ENCODE measurements at places on chromosomes 7 and 10. TPM values are rescaled to one million over a fixed set of nuclear protein-coding genes. Genes with fewer than 3 reads are reported as not detected.

Gene PTF1A
- not detected for total RNA-seq

Gene ZNF467
- 0.09 TPM for total RNA-seq

Gene PRKCQ
- 46.3 TPM for total RNA-seq

Gene GPR158
- total RNA-seq = not detected

DNA sequence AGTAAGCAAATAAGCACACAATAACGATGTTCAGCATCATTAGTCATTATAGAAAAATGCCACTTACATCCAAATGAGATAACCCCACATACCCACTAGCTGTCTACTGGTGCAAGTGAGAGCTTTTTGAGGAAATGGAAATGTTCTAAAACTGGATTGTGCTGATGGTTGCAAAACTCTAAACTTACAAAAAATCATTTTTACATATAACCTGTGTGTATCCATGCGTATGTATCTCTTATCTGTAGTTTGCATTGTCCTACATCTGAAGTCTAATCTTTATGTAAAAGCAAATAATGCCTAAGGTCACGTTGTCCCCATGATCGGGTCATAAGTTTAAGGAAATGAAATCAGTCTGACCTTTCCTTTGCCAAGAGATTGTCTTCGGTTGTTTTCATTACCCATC is 81.6 kb upstream of the DNAJB6 start:
- no peak for DNase-seq

- DNase-seq = peak; percentile 11
Measured at GRCh38 chr7:25389489-25390106, 161.3 kb upstream of the NPVF start.

DNA sequence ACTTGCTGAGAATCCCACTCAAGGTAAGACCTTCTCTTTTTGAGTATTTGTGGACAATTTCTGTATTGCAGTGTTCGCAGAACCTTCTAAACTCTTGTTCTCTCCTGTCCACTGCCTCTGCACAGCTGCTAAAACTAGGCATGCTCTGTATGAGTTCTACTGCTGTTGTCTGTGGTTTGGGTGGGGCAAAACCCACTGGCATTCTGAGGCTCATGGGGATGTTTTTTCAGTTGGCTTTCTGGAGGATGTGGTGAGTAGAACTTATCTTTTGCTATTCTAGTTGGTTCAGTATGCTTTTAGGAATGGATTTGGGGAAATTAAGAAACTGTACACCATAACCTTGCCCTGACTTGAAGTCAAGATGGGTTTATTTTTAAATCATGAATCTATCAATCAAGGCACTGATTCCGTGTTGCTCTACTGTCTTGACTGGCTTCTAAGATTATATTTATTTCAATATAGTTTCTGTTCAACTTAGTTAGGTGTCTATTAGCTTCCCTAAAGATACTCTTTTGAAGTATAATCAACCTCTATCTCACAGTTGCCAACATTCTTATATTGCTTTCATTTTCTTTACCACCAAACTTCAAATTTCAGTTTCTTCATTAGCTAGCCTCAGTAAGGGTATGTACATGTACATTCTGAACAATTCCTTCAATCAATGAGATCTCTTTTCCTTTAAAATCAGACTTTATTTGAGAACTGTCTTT is 25.0 kb upstream of the C1GALT1 start:
- peak; percentile 77 for DNase-seq

- no peak for DNase-seq
Measured at GRCh38 chr7:13416071-13416470, 573.4 kb downstream of the ETV1 start.

DNA sequence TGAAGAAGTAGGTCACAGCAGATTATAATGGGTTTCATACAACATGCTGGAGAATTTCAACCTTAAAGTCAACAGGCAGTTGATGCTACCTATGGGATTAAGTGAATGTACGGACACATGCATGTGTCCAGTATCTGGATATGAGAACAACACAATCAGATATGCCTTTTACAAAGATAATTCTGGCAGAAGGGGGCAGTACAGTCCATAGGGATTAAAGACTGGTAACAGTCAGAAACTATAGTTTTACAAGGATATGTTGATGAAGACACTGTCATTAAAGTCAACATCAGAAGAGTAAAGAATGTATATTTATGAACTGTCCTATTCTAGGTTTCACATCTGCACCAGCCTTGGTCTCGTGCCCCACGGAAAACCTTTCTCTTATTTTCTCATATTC is 41.5 kb downstream of the ANKMY2 start:
- no peak for DNase-seq

- DNase-seq = peak; percentile 2
Measured at GRCh38 chr10:101974091-101974971, 81.6 kb downstream of the ARMH3 start.

GRCh38 chr10:31886885-31887284 is 41.7 kb downstream of the ARHGAP12 start:
- DNase-seq = no peak

GRCh38 chr7:158602905-158603772 is 15.5 kb upstream of the PTPRN2 start:
- peak; percentile 26 for DNase-seq

- peak; percentile 81 for DNase-seq
Measured at GRCh38 chr7:92809760-92810573, 26.4 kb downstream of the CDK6 start.

GRCh38 chr10:8225187-8225586 is 170.7 kb downstream of the GATA3 start:
- no peak for DNase-seq

DNA sequence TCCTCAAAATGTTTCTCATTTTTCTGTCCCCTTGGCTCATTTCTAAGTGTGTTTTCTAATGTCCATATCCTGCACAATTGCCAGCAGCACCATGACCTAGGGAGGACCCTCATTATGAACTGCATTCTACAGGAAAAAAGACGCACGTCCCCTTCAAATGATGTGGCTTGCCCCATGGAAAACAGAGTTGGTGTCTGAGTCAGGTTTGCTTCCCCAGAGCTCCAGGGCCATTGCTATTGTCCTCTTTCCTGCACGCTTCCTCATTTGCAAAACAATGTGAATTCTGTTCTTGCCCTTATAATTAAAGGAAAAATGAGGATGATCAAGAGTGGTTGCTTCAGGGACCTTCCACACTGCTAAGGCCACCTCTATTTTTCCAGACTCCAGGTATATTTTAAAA is 14.7 kb upstream of the ASB4 start:
- no peak for DNase-seq

DNA sequence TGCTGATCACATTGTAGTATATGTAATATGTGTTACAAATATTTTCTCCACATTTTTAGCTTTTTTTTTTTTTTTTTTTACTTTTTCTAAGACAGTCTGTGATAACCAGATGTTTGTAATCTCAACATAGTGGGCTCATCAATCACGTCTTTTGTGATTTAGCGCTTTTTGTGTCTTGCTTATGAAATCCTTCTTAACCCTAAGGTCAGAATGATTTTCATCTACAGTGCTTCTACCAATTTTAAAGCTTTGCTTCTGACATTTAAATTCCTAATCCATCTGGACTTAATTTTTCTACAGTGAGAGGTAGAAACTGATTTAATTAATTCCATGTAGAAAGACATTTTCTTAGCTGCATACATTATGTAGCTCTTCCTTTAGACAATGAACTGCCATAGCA is 626.4 kb downstream of the TNS3 start:
- DNase-seq = no peak

DNA sequence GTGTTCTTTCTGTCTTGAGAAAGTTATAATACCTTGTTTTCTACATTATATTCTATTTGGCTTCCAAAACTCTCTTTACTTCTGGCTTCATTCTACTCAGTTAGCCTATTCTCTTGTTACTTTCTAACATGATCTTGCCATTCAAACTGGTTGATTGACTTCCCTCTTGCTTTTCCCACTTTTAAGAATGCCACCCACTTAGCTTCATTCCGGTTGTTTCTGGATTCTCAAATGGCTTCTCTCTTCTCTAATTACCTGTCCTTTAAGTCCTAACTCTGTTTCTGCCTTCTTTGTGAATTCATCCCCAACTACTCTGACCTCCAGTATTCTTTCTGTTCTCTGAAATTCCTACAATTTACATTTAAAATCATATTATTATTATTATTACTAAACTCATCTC is 52.0 kb downstream of the ANKIB1 start:
- DNase-seq = no peak

DNA sequence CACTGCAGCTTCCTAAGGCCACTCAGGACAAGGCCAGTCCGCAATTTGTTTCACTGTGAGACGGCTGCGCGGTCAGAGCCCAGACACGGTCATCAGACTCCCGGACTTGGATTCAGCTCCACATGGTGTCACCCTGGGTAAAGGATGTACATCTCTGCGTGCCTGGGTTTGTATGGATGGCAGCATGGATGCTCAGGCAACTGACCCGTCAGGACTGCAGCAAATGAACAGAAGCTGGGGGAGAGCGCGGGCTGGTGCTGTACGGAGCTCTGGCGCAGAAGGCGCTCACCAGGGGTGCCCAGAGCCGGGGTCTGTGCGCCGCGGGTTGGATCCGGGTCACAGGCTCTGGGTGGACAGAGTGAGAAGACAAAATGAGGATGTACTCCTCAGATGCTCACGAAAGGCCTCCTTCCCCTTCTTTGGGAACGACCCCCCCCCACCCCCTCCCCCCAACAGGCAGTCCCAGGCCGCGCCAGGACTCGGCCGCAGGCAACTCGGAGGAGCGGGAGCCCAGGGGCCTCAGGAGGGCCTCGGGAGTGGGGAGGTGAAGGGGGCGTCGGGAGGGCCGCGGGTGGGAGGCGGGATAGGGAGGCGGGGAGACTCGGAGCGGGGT is 92.4 kb downstream of the CXCL12 start:
- no peak for DNase-seq
